ENCODE measurements at places on chromosomes 11 and 22.

GRCh38 chr11:19957294-19957943 is 202.9 kb downstream of the DBX1 start:
- no peak for DNase-seq

DNA sequence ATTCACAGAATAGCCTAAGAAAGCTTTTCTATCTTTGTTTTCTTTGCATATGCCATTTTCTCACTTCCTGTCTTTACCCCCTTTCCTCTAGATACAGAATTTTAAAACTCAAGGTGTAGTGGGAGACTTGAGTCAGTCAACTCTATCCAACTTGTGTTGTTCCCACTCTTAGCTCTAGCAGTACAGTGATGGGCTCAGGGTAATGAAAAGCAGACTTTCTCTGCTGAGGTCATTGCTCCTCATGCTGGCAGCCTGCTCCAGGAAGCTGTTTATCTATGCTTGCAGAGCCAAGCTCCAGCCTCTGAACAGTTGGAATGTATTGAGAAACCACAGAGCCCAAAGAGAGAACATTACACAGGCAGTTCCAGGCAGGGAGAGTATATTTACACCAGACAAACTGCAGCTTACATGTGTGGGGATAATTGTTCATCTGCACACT is 68.1 kb downstream of the CSTPP1 start:
- DNase-seq, result peak; percentile 70

- DNase-seq, result no peak
Observed at GRCh38 chr11:90176069-90176468, 41.6 kb downstream of the NAALAD2 start.

GRCh38 chr22:41596776-41597634 is 7.4 kb upstream of the PMM1 start:
- peak; percentile 67 for DNase-seq
